ENCODE measurements at places on chromosomes 12 and 14.

GRCh38 chr12:131383741-131384543 lies 326.9 kb upstream of the SFSWAP start:
- no peak for DNase-seq

GRCh38 chr12:28622406-28622805 lies 432.1 kb downstream of the CCDC91 start:
- no peak for DNase-seq

DNA sequence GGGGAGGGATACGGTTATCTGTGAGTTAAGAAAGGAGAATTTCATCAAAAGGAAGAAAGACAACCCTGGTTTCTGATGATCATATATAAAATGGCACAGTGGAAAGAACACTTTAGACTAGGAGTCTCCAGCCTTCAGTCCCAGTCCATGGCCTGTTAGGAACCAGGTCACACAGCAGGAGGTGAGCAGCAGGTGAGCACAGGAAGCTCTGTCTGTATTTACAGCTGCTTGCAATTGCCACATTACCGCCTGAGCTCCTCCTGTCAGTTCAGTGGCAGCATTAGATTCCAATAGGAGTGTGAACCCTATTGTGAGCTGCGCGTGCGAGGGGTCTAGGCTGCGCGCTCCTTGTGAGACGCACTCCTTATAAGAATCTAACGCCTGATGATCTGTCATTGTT lies 137.9 kb downstream of the BTG1 start:
- DNase-seq = no peak

- no peak for DNase-seq
Measured at GRCh38 chr12:77559400-77560074, 271.2 kb upstream of the NAV3 start.

DNA sequence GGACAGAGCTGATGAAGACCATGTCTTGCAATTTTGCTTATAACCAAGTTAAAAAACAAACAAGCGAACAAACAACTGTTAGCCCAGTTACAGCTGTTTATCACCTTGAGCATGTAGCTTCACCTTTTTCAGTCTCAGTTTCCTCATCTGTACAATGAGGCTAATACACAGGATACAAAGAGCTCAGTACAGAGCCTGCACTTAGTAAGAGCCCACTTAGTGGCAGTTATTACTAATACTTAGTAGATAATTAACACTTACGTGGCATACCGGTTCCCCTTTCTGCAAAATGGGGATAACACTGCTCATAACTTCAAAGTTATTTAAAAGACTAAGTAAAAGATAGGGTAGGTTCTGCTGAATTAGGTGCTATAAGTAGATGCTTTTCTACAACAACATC lies 228.0 kb downstream of the MON2 start:
- DNase-seq = no peak

DNA sequence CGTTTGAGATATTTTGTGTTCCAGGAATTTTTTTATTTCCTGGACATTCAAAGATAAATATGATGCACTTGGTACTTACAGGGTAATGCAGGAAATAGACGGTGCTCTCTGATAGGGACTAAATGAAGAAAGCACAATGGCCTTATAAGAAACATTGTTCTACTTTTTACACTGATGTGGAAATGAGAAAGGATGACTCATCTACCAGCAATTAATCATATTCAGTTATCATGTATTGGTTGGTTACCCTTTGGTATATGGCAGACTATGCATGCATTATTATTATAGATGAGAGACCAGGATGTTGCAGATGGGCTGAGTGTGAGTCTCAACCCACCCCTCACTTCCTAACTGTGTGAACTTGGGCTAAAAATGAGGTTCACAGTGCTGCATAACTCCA lies 222.2 kb downstream of the FLRT2 start:
- DNase-seq = no peak

DNA sequence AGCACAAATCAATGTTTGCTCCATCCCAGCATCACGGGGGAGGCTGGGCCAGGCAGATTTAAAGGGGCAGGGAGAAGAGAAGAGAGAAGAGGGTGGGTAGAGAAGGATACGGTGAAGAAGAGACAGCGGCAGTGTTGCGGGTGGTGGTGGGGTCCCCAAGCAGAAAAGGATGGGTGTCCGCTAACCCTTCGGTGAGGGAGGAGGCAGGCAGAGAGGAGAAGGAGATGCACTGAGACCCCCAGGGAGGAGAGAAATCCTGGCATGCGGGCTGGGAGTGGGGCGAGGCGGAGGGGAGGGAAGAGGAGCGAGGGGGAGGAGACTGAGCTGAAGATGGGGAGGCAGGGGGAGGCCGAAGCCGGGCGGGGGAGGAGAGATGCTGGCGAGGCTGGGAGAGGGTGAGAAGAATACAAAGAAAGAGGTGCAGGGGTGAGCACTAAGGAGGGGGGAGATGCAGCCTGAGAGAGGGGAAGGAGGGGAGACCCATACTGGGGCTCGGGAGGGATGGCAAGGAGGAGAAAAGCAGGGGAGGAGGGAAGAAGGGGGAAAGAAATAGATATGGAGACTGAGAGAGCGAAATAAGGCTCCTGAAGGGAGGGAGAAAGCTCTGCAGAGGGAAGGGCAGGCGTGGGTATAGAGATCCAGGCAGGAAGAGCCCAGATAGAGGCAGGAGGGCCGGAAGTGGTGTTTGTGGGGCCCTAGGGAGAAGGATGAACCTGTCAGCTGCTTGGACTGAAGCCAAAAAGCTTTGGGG lies at the start of gene JPH4:
JPH4 (minus strand) TSS at position 231 of the 751 bp plus-strand sequence. CDS start 1,337 bp downstream, outside the sequence.
- no peak for DNase-seq

DNA sequence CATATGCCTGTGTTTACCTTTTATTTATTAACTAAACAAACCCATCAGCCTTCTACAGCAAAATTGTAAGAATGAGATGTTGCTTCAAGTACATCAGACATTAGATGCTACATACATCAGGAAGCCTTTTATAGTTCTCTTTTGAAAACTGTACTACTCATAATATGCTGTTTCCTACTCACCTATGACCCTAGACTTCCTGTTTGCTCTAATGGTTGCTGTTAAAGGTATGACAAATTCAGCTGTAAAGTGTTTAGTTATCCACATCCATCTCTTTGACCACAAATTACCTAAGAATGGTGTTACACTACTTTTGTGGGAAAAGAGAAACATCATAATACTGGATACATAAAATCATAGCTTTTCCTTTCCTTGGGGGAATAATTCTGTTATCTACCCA lies 220.0 kb downstream of the RAD51B start:
- DNase-seq = no peak

DNA sequence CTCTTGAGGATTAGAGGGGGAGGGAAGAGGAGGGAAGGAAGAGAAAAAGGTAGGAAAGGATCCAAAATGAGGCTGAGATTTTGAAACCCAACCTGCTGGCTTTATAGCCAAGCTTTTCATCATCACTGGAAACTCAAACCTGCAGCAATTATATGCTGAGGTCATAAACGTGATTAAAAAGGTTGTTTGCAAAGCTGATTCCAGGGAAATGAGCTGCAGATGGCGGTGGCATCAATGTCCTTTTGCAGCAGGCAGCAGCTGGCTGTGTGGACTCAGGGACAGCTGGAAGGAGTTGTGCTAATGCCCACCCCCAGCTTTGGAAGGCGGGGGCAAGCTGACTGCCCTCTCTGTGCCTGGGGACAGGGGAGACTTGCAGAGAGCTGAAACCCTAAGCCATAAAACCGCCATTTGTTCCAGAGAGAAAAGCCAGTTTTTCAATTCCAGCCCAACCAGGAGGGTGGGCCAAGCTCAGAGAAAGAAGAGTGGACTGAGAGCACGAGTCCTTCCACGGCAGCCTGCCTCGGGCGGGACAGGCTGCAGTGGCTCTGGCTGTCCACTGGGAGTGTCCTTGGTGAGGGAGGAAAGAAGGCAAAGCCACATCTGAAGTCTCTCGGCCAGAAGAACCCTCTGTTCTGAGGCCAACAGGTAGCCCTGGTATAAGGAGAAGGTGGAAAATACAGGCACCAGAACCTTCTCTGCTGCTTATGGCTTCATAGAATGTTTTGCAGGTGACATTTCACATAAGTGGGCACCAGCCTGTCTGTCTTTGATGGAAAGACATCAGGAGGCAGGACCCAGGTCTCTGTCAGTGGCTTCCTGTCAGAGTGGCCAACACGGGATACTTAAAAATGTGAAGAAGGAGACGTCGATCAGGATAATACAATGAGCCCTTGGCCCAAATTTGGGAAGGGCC lies 90.7 kb downstream of the SINHCAF start:
- no peak for DNase-seq

DNA sequence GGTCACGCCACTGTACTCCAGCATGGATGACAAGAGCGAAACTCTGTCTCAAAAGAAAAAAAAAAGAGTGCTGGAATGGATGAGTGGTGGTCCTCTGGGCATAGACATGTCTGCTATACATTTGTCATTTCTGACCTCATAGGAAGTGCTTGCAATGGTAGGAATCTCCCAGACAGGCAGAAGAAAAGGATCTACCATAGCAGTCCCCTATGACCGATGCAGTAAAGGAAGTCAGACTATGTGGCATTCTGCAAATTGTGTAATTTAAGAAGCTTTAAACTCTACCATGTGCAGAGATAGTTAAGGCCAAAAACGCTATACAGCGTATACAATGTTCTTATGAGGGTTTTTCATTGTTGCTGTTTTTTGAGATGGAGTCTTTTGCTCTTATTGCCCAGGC lies 24.7 kb upstream of the RAP1B start:
- DNase-seq = no peak

DNA sequence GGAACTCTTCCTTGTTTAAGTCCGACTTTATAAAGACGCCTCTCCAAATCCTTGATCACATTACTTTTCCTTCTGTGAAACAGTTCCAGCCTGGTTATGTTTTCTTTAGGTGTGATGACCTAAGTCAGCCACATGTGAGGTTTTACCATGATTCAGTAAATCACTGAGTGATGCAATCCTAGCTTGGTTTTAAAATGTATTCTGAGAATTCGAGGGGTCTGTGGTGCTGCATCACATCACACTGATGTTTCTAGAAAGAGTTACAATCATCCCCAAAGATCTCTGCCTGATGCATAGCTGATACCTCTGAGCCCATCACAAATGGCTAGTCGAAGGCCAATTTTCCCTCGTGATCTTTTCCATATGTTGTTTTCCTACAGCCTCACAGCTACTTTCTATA lies 152.7 kb downstream of the ANO2 start:
- no peak for DNase-seq

GRCh38 chr14:99749142-99749541 lies 44.1 kb upstream of the EML1 start:
- DNase-seq = no peak

DNA sequence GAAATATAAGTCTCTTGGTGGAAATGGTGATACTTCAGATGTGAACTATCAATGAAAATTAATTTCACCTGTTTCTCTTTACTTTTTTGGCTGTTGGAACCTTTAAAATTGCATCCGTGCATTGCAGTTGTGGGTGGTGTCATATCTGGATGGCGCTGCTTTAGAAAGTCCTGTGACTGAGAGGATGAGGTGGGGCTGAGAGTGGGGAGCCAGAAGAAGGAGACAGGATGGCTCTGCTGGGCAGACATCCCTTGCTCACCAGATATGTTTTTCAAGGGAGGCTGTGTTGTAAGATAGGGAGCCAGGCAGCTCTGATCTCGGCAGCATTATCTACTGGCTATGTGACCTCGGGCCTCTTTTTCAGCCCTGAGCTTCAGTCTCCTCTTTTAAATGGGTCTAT lies 12.7 kb downstream of the ASB2 start:
- DNase-seq = no peak

- DNase-seq = no peak
Measured at GRCh38 chr12:56872366-56872765, 61.8 kb downstream of the SDR9C7 start.

DNA sequence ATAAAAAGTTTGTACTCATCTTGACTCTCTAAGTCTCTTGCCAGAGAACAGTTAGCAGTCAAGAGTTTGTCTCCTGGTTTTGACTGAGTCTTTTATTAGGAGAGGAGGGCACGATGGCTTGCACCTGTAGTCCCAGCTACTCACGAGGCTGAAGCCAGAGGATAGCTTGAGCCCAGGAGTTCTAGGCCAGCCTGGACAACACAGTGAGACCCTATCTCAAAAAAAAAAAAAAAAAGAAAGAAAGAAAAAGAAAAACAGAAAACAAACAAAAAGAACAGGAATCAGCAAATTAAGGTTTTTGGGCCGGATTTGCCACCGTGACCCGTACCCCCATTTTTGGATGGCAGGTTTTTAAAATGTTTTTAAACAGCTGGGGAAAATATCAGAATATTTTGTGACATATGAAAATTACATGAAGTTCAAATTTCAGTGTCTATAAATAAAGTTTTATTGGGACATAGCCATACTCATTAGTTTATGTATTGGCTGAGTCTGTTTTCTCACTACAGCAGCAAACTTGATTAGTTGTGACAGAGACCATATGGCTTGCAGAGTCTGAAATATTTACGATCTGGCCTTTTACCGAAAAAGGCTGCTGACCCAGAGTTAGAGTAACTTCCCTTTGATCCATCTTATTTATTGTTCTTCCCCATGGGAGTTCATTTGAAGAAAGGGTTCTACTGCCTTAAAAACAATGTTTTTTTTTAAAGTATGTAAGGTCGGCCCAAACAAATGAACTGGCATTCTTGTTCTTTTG lies 31.2 kb downstream of the VEZT start:
- DNase-seq = no peak

DNA sequence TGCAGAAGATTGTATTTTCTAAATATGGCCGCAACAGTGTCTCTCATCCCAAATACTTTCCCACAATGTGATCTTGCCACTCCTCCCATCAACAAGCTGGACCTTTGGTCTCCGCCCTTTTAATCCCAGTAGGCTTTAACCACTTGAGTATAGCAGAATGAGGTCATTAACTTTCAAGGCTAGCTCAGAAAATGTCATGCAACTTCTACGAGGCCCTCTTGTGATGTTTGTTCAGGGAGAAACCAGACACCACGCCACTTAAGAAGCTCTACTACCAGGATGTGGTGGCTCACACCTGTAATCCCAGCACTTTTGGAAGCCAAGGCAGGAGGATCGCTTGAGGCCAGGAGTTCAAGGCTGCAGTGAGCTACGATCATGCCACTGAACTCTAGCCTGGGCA lies 20.1 kb upstream of the OR6J1 start:
- no peak for DNase-seq

Measured in hematopoietic multipotent progenitor cell treated with erythropoietin and hydrocortisone succinate and interleukin-3 and kit ligand, for 8 days (in vitro differentiated cells).